Right ventricle myocardium inferior (tissue), 1 donor: ENCODE measurements at places on chromosomes 11 and 22. TPM values are rescaled to one million over a fixed set of nuclear protein-coding genes. Genes with fewer than 3 reads are reported as not detected.

GRCh38 chr11:59221441-59221840, 8.7 kb upstream of the MPEG1 start:
- DNase-seq = no peak

GRCh38 chr11:57072640-57073039, 83.9 kb downstream of the OR5AK2 start:
- no peak for DNase-seq

GRCh38 chr22:39475902-39476301, 19.1 kb downstream of the MGAT3 start:
- no peak for DNase-seq

GRCh38 chr11:2481253-2481652, 36.4 kb downstream of the KCNQ1 start:
- no peak for DNase-seq

- no peak for DNase-seq
These were observed 6.1 kb downstream of the MIAT start for GRCh38 chr22:26663374-26663923.

- DNase-seq = no peak
These were observed 2.4 kb upstream of the MYEOV start for GRCh38 chr11:69291459-69292110.

DNA sequence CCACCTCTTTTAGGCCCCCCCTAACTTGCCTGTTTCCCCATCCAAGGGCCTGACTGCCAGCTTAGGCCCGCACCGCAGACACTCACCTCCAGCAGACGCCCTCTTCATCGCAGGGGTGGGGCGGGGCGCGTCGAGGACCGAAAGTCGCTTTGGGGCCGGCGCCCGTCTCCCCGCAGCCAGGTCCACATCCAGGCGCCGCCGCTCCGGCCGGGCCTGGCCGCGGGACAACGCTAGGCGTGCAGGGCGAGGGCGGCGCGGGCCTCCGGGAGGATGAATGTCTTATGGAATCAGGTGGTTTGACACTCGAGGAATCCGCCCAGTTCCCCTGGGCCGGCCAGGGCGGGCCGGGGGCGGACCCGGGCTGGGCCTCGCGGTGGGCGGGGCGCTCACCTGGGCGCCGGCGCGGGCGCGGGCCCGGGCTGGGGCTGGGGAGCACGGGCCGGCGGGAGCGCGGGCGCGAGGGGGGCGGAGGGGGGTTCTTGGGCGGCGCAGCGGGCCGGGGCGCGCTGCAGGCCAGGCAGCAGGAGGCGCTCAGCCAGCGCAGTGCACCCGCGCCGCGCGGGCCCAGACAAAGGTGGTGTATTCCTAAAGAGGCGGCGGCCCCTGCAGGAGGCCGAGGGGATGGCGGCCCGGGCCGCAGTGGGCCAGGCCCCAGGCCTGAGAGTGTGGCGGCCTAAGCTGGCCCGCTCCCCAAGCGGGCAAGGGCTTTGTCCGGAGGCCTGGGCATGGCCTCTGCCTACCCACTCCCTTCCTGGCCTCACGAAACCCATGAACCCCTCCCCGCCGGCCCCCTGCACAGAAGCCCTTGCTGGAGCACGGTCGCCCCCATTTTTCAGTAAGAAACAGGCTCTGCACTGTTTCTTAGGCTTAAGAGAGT, 177.6 kb downstream of the IGLL1 start:
- DNase-seq = no peak

- no peak for DNase-seq
These were observed 34.0 kb downstream of the IRAG1 start for GRCh38 chr11:10659339-10660216.

GRCh38 chr11:1747753-1748635, 2.4 kb downstream of the IFITM10 start:
- DNase-seq = peak; percentile 71

DNA sequence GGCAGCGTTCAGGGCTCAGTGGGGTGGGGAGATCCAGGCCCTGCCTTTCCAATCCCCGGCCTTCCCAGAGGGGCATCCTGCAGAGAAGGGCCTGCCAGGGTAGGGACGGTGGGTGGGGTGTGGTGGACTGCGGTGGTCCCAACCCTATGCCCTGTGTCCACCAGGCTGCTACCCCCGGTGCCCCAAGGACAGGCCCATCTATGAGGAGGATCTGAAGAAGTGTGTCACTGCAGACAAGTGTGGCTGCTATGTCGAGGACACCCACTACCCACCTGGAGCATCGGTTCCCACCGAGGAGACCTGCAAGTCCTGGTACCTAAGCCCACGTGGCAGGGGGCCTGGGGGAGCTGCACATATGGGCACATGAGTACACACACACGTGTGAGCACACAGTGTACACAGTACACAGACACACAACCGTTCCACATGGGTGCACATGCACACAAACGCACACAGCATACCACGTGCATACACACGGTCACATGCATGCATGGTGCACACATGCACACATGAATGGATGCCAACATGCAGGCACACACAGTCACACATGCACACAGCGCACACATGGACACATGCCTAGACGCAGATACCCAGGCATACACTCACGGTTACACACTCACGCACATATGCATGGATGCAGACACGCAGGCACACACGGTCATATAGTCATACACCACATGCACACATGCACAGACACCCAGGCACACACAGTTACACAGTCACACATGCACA, 16.1 kb downstream of the MUC2 start:
- DNase-seq = peak; percentile 50

GRCh38 chr11:44574610-44575287, 9.3 kb downstream of the CD82 start:
- DNase-seq = no peak

- no peak for DNase-seq
These were observed 391.5 kb downstream of the CADM1 start for GRCh38 chr11:115112754-115113153.

GRCh38 chr11:10352921-10353550, 48.2 kb downstream of the ADM start:
- no peak for DNase-seq

DNA sequence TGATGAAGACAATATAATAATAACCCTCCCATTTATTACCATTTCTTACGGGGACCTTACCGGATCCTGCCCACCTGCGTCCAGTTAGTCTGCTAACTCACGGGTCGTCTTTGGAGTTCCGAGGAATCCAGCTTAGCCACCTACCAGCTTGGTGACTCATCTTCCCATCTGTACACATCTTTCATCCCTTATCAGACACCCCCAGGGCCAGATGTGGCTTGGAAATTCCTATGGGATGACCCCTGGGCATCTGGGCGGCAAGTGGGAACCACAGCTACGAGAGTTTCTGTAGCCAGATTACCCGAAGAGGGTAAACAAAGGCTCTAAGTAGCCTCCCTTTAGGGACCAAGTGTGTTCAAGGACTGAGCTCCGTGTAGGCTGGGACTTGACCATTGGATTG, 12.8 kb upstream of the PRR5 start:
- DNase-seq = no peak

GRCh38 chr11:9855579-9856287, 191.9 kb downstream of the SWAP70 start:
- DNase-seq = no peak

GRCh38 chr11:117638911-117639543, 158.0 kb downstream of the DSCAML1 start:
- no peak for DNase-seq

DNA sequence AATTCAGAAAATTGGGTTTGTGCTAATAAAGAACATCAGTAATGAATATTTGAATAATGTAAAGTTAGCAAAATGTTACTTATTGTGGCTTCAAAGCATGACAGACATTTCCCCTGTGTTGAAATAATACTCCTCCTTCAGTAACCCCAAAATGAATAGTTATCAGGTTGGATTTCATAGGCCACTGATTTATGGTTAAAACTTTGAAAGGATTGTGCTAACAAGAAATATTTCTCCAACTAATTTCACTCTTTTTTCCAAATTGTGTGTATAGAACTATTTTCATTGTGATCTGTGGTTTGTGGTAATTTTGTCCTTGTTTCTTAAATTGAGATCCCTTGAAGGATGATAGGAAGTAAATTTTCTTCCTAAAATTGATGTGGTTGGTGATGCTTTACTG, 7.9 kb downstream of the DDX10 start:
- DNase-seq = no peak

DNA sequence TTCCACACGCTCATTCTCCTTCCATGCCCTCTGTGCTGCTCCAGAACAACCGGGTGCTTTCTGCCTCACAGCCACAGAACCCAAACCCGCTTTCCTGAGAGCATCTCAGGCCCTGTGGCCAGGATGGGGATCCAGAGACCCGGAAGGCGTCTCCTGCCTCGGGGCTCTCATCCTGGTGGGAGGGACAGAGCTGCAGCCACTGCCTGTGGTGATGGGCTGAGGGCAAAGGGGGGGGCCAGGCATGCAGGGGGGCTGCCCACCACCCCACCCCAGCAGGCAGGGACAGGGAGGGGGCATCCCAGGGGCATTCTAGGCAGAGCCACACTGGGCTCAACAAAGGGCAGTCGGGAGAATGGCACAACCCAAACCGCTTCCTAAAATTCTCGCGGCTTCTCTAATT, 41.4 kb downstream of the CERK start:
- DNase-seq = no peak

DNA sequence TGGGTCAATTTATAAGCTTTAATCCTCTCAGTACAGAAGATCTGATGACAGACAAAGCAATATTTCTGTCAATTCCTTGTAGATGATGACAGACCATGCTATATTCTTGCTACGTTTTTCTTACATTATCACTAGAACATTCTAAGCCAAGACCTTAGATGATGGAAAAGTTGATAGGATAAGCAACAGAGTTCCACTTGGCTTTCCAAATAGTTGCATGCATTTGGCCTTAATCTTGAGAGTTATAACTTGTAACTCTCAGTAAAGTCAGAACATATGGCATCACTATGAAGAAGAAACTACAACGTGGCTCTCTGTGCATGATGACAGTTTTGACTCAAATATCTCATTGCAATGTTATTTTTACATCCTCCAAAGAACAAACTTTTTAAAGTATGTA, 544.3 kb upstream of the LRRC4C start:
- DNase-seq = no peak

- DNase-seq = no peak
These were observed 30.0 kb downstream of the DDX10 start for GRCh38 chr11:108694846-108695245.

Gene KDM4E
- total RNA-seq = not detected

Gene P2RY6
- total RNA-seq = 2.8 TPM

Gene IGSF9B
- total RNA-seq = 41.7 TPM

Gene CHRM4
- total RNA-seq = not detected

Gene OR52E8
- total RNA-seq = not detected
